ENCODE measurements at places on chromosomes 1 and 21. TPM values are rescaled to one million over a fixed set of nuclear protein-coding genes. Genes with fewer than 3 reads are reported as not detected.

The TTC39A gene
- 0.12 TPM for total RNA-seq

The HOOK1 gene
- 1.6 TPM for total RNA-seq

The GJA8 gene
- not detected for total RNA-seq

The SNRPE gene
- total RNA-seq = 302 TPM

The SPATA46 gene
- total RNA-seq = not detected

The B4GALT3 gene
- 65.1 TPM for total RNA-seq

The KIFAP3 gene
- 12.8 TPM for total RNA-seq

The KLF17 gene
- not detected for total RNA-seq

The MRTO4 gene
- total RNA-seq = 135 TPM

The RGS13 gene
- total RNA-seq = not detected

All from activated CD4-positive, alpha-beta T cell treated with anti-CD3 and anti-CD28 coated beads, Interleukin-2, amount 10 ng/mL, durations not matched to agents 24 days and 14 days (primary cell).